ENCODE measurements at places on chromosomes 3 and 15.

DNA sequence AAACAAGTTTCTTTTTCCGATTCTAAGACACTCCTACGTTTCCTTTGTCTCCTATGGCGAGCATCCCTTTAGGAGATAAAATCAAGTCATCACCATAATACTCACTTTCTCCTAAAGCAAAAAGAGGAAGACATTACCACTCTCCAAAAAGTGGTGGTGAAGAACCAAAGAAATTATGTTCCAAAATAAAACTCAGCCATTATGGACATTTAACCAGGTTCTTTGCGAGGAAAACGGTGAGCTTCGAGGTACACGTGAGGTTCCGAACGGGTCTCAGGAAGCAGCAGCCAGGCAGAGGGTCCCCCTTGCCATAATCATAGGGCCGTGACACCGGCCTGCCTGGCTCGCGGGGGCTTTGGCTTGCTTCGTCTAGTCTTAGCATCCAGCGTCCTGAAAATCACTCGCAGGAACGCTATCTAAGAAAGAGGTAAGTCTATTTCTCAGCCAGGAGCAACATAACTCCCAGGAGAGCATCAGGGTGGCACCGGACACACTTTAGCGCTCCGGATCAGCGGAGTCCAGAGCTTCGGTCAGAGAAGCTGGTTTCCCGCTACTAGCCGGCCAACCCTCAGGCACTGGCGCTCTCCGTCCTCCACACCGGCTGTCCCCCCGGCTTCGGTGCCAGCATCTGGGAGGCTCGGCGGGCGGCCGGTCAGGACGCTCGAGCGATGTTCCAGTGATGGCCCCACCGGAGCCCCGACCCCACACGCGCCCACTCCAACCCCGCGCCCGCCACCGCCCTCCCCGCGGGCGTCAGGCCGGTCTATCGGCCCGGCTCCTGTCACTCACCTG is 581 bp downstream of the IP6K1 start:
- DNase-seq, result peak; percentile 58

DNA sequence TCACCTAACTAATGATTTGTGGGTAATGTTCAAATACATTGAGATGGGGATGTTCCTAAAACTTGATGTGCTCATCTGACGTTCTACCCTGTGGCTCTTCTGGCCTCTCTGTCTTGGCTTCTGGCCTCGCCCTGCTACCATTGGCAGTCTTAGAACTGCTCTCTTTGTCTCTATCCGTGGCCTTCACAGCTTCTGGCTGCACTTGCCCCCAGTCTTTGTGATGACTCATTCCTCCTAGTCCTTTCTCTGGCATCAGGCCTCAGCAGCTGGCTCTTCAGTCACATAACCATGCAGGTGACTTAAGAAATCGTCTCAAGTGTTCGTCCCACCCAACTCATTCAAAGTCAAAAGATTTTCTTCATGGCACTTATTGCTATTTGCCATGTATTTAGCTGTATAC is 188.1 kb downstream of the BBX start:
- DNase-seq, result no peak

GRCh38 chr3:111993038-111993437 is 5.7 kb upstream of the TAGLN3 start:
- DNase-seq, result no peak

GRCh38 chr3:45218578-45219390 is 7.3 kb downstream of the TMEM158 start:
- no peak for DNase-seq

DNA sequence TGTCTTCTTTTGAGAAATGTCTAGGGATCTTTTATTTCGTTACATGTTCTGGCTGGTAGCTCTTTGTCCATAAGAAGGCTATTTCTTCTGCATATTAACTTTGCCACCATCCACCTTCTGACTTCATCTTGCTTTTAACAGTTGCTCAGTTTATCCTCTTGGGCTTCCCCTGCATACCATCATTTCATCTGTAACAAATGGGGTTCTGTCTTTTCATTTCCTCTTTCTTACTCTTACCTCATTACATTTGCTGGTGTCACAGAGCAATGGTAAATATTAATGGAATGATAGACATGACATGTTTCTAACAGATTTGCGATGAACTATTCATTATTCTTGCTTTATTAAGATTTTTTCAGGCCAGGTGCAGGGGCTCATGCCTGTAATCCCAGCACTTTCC is 62.4 kb downstream of the GASK1A start:
- no peak for DNase-seq

DNA sequence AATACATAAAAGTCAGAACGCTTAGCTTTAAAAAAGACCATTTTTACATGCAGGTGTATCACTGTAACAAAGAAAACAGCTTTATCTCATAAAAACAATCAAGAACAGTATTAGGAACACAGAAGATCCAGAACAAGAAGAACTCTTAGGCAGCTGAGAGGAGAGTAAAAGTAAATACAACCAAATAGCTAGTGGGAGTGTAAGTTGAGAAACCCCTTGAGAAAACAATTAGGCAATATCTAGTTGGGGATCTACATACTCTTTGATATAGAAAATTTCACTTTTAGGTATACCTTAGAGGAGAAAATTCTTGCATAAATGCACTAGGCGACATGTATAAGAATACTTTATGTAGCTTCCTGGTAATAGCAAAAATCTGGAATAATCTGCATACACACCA is 7.5 kb downstream of the TMF1 start:
- DNase-seq, result no peak

- DNase-seq, result no peak
Measured at GRCh38 chr3:187767266-187768012, 22.2 kb upstream of the BCL6 start.

- peak; percentile 29 for DNase-seq
Measured at GRCh38 chr15:73982222-73982962, 9.7 kb downstream of the STOML1 start.

DNA sequence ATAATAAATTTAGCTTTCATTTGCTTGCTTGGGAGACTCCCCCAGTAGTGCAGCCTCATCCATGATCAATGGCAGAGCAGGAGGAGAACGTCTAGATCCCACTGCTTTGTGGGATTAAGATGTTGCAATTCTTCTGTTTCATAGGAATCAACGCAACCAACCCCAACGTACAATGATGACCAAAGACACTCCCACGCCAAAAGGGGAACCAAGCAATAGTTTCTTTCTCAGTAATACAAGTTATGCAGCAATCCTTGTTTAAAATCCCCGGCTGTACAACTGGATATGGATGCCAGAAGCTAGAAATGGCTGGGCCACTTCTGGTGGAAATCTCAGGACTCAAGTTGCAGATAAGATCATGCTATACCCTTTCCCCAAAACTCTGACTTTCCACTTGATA is 411.2 kb downstream of the VPS13C start:
- no peak for DNase-seq

GRCh38 chr15:63931556-63931955 is 97.8 kb upstream of the HERC1 start:
- DNase-seq, result no peak

GRCh38 chr15:62509395-62509958 is 344.4 kb upstream of the C2CD4B start:
- no peak for DNase-seq

DNA sequence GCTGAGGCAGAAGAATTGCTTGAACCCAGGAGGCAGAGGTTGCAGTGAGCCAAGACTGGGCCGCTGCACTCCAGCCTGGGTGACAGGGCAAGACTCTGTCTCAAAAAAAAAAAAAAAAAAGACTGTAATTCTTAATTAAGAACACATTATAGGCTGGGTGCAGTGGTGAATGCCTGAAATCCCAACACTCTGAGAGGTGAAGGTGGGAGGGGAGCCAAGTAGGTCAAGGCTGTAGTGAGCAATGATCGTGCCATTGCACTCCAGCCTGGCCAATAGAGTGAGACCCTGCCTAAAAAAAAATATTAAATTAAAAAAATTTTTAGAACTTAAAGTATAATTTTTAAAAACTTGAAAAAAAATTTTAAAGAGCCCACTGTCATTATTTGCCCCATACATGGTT is 13.4 kb upstream of the ARPIN start:
- DNase-seq, result no peak

GRCh38 chr15:80523746-80524145 is 119.6 kb downstream of the ARNT2 start:
- DNase-seq, result no peak

DNA sequence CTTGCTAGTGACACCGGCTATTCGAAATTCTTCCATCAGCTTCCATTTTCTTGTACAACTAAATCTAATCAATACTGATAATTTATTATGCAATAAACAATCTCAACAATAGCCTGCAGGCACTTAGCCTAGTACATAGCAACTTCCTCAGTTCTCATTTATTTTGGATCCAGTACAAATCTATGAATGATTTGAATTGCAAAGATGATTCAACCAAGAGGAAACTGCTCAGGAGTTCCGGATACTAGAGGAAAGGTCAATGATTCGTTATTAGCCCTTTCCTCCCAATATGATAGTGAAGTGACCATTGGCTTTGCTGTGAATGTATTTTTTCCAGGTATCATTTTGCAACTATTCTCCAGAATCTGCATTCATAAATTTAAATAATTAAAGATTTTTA is 827.0 kb downstream of the CADM2 start:
- DNase-seq, result no peak

- no peak for DNase-seq
Measured at GRCh38 chr15:39211108-39211979, 369.5 kb upstream of the THBS1 start.

- DNase-seq, result no peak
Measured at GRCh38 chr15:75597667-75598341, 18.7 kb upstream of the PTPN9 start.

DNA sequence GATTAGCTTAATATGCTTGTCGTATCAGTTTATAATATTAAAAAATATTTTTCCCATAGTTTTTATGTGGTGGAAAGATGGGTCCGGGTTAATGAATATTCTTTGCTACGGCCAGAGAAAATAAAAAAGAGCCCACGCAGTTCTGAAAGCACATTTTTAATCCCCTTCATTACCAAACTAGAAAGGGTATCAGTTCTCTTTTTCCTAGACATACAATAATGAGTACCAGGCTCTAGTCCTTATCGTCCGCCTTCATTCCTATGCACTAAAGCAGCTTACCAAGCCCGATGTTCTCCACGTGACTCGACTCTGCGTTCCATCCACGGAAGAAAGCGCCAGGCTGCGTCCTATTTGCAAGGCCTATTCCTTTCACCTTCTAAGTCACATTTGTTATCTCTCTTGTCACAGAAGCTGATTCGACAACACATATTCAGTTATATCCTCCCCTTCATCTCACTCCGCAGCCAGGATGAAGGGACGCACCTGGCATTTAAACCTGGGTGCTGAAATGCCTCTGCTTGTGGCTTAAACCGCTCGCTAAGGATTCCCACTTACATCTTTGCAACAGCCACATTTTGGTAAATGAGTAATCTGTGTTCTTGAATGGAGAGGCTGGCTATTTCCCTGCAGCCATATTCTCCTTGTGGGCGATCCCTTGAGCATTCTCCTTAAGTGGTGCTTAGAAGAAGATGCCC is 257.0 kb downstream of the CD47 start:
- DNase-seq, result no peak

GRCh38 chr15:33618350-33618749 is 307.6 kb downstream of the RYR3 start:
- no peak for DNase-seq

GRCh38 chr15:89972085-89972484 is 29.0 kb upstream of the ZNF710 start:
- no peak for DNase-seq

GRCh38 chr3:16824081-16824696 is 60.6 kb upstream of the PLCL2 start:
- DNase-seq, result no peak

- DNase-seq, result no peak
Measured at GRCh38 chr3:15651396-15651795, 49.9 kb downstream of the BTD start.

DNA sequence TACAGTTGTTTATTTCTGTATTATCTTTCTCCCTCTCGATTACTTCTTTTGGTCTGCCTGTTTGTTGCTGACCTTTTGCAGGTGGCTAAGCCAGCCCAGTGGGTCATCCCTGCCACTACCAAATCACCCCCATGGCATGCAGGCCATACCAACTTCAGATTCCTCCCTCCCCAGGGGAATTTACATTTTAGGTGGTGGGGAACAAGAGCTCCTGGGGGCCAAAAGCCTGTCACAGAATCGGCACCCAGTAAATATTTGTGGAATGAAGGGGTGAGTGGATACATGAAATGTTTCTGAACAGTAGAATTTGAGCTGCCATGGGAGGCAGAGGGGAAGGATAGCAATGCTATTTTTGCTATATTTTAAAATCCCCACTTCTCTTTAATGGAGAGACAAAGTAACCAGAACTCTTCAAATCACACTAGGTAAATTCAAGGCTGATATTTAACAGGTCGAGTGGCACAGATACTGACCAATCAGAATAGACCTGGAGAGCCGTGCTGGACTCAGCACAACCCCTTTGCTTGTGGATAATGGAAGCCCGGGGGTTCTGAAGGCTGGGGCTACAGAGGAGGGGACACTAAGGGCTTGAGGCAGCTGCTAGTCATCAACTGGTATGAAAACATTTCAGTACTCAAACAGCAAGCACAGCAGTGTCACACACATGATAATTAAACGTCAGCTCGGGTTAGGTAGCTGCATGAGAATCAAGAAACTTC is 54.3 kb upstream of the SMAD3 start:
- no peak for DNase-seq

DNA sequence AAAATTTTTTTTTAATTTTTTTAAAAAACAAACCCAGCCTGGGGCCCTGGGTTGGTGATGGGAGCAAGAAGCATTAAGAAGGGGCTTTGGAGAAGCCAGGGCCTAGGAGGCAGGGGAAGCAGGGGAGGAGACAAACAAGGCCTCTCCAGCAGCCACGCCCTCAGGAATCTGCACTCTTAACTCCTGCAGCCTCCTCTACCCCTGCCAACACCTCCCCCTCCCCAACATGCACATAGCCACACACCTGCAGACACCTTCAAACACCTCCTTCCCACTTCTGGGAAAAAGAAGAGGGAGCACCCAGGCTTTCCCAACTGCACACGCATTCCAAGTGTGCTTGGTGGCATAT is 2.7 kb upstream of the DCAF1 start:
- no peak for DNase-seq

GRCh38 chr3:120147072-120147871 is 53.0 kb upstream of the GSK3B start:
- no peak for DNase-seq

GRCh38 chr15:66783725-66784124 is 81.7 kb downstream of the SMAD6 start:
- DNase-seq, result no peak

GRCh38 chr15:96326328-96327154 is 4.0 kb upstream of the NR2F2 start:
- DNase-seq, result peak; percentile 60
